ENCODE measurements at places on chromosomes 1 and 21.

DNA sequence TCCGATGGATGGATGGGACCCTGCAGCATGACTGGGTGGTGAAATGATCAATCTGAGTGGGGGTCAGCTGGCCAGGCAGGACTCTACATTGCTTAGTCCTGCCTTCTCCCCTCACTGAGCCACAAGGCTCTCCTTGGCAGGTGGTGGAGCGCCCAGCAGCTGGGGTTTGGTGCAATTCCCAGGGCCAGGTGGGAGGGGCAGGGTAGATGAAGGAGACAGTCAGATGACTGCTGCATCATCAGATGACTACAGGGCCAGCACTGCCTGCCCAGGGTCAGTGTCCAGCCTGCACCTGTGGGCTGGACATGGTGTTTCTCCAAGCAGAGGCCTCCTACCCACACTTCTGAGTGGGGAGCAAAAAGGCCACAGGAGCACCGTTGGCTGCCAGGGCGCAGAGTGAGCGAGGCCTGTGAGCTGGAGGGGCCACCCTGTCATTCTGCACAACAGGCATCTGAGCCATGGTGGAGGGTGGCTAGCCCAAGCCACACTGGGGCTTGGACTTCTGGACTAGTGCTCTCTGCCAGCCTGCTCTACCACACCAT is 103.9 kb upstream of the EDN2 start:
- DNase-seq: no peak

- DNase-seq: no peak
Measured at GRCh38 chr1:107414550-107414949, 273.7 kb downstream of the NTNG1 start.

DNA sequence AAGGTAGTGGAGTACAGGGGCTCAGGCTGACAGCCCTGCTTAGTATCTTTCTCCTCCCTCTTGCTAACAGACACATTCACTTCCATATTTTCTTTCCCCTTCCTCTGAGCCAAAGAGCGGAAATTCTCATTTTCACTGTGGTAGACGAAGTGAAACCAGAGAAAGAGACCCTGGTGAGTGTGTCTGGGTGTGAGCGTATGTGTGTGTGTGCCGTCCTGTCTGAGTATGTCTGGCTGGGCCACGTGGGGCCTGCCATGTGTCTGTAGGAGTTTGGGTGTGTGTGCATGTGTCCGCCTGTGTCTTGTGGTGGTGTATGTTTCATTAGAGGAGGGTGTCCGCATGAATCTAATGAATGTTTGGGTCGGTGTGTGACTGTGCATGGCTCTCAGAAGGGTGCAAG is 1.7 kb downstream of the COL8A2 start:
- no peak for DNase-seq

DNA sequence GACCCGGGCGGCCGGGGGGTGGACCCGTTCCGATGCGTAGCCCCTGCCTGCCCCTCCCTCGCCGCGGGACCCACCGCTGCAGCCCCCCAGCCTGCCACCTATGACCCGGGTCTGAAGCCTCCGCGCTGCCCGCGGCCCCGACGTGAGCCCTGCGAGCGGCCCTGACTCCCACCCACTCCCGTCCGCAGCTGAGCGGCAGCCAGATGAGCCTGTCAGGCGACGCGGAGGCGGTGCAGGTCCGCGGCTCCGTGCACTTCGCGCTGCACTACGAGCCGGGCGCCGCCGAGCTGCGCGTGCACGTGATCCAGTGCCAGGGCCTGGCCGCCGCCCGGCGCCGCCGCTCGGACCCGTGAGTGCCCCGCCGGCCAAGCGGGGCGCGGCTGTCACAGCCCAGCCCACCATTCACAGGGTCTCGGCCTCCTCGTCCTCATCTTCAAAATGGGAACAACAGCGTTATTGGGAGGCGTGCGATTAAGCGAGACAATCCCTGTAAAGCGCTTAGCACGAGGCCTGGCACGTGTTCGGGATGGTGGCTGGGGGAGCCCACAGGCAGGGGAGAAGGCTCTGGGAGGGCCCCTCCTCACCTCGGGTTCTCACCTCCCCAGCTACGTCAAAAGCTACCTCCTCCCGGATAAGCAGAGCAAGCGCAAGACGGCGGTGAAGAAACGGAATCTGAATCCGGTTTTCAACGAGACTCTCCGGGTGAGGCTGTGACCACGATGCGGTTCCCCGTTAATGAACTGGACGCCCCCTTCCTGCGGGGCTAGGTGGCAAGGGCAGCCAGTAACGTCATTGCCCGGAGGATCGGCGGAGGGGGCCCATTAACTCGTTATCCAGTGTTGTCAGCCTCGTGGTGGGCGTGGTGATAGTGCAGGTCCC is 8.2 kb downstream of the SYTL1 start:
- DNase-seq: no peak

DNA sequence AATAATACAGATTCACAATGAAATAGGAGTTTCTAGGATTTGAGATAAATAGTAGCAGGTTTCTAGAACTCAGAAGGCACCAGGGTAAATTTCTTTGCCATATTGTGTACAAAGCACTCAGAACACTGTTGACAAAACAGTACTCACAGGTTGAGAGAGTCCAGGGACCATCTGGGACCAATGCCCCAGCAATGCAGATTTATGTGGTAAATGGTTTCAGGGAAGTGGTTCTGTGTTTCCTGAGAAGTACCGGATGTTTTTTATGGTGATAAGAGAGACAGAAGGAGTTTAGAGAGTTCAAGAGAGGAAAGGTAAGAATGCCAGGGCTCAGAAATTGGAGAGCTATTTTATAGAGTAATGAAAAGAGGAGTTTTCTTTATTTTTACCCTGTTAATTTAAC is 29.6 kb upstream of the DIPK1A start:
- no peak for DNase-seq

DNA sequence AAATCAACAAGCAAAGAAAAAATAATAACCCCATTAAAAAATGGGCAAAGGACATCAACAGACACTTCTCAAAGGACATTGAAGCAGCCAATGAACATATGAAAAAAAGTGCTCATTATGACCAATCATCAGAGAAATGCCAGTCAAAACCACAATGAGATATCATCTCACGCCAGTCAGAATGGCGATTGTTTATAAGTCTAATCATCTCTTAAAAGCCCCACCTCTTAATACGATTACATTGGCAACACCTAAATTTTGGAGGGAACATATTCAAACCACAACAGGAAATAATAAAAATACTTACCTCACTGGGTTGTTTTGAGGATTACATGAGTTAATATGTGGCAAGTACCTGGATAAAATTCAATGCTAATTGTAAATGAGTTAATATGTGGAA is 57.1 kb upstream of the PLPPR4 start:
- DNase-seq: no peak

DNA sequence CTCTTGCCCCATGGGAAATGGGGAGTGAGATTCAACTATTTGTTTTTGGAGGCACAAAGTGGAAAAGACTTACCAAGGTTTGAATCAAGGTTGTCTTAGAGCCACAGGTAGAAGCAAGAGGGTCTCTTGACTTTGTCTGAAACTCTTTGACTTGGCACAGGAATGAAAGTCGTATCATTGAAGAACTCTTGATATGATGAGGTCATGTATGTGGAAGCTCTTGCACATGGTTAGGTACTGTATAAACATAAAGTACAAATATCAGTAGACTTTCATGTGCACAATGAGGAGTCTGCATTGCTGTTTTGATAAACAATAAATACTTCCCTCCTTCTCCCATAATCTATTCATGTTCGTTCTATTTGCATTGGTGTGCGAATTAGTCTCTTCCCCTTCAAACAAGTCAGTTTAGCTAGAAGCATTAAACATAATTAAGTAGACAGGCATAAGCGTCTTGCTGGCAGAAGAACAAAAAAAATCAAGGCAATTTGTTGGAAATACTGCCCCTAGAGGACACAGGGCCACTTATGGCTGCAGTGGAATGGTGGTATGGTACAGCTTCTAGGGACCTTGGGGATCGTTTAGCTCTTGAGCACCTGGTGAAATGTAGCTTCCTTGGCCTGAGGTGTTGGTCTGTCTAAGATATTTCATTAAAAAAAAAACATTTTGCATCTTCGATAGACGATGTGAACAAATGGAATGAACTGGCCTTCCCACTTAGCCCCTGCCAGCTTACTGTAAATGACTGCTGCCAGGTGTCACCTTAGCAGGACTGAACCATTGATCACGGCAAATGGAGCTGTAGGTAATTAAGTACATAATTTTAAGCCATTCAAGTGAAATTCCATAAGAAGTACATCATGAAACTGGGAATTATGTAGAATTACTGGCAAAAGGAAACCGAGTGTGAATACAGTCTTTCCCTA is 218.0 kb upstream of the GALNT2 start:
- DNase-seq: no peak

DNA sequence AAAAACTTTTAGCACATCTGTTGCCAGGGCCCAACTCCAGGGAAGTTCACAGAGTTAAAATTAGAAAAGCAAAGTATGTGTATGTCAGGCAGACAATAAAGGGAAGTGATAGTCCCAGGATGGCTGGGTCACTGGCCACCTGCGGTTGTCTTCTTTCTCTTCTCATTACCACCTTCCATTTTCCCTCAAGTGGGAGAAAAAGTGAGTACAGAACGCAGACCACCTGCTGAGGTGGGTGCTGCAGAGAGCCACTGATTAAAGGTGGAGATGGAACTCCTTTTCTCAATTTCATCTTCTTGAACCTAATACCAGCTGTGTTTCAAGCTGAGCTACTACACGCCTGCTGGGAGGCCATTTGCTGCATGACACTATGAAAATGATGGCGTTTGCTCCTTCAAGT is 88.8 kb upstream of the PDE4B start:
- no peak for DNase-seq

DNA sequence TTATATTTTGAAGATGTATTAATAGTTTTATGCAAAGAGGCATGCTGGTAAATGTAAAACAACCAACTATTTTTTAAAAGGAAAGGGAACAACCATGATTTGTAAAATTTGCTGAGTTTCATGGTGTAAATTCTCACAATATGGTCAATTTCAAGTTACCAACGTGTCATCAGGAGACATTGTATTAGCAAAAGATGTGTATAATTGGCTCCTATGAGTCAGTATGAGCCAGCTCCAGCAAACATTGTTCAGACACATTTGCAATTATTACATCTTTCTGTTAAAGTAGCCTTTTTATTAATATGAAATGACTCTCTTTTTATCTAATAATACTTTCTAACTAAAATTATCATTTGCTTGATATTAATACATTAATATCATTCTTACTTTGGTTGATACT is 15.3 kb downstream of the CFH start:
- no peak for DNase-seq

DNA sequence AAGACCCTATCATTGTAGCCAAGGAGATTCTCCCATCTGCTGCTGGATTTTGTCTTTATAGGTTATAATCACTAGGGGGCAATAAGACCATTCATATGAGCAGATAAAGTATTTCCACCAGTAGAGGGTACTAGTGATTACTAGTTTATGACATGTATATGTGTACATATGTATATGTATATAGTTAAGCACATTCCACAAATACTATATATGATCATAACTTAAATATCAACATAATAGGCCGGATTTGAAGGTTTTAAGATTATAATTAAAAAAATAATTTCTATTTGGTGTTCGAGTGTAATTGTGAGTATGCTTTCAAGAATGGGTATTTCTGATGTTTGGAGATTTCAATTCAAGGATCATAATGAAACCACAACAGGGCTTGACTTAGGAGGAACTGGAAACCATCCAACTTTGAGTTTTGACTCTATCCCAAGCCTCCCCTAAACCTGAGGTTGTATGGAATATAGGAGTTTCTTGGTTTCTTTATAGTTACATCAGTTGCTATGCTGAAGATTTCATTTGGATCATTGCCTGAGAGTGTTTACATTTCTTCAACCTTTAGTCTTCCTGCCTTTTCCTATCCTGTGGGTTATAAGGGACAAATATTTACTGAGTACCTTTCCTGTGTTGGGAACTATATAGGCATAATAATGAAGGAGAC is 16.9 kb downstream of the TCEANC2 start:
- no peak for DNase-seq

GRCh38 chr1:156160743-156161171 is 7.4 kb downstream of the SEMA4A start:
- DNase-seq: no peak

GRCh38 chr1:3718764-3719163 is 33.5 kb upstream of the CCDC27 start:
- no peak for DNase-seq

DNA sequence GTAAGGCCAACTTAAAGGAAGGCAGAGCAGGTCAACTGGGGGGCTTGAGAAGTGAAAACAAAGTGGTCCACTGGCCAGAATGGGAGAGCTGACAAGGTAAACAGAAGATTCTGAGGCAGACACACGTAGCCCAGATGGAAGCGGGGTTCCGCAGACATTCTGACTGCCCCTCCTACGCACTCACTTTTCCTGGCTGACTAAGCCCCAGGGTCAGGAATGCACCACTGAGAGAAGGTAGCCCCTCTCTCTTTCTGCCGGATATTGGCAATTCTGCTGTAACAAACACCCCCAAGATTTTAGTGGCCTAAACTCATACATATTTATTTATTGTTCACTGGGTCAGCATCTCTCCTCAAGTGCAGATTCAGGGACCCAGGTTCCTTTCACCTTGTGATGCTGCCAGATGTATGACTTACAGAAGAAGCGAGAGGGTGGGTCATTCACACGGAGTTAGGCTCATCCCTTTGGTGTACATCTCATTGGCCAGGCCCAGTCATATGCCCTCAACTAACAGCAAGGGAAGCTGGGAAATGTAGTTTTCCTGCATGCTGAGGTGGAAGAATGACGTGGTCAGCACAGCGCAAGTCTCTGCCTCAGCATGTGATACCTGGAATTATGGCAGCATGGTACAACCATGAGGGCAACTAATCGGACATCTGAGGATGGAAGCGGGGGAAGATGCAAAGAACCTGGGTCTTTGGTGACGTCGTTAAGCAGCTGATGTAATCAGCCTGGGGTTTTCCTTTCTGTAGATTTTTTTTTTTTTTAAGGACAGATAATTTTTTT is 43.4 kb upstream of the MRPS6 start:
- DNase-seq: no peak

DNA sequence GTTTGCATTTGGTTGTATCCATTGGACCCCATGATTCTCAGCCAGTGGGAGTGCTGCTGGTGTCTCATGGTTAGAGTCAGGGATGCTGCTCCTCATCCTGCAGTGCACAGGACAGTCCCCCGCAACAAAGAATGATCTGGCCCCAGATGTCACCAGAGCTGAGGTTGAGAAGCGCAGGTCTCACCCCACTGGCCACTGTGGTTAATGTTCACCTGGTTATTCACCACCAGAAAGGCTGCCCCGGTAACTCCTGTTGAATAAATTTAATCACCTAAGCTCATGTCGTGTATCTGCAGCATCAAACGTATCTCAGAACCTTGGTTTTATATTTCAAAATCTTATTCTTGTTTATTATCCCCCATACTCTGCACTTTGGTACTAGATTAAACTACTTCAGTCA is 75.8 kb downstream of the ATP5PO start:
- no peak for DNase-seq

DNA sequence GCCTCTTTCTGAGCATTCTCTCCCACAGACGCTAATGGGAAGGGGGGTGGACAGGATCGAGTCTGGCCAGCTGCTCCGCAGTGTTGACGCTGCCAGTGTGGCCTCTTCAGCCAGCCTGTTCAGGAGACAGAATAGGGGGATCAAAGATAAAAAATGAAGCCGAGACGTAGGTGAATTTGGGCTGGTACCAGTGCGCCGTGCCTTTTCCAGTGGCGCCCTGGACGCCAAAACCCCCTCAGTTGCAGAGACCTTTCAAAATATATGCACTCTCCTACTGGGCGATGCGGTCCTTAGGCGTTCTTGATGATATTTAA is 1.1 kb downstream of the TTC3 start:
- DNase-seq: no peak

GRCh38 chr1:241749945-241750695 is 97.9 kb upstream of the EXO1 start:
- no peak for DNase-seq

GRCh38 chr1:94866164-94866807 is 46.1 kb downstream of the SLC44A3 start:
- DNase-seq: no peak

- DNase-seq: no peak
Measured at GRCh38 chr1:231329483-231329882, 8.2 kb downstream of the EXOC8 start.
